ENCODE measurements at places on chromosomes 1 and 21.

DNA sequence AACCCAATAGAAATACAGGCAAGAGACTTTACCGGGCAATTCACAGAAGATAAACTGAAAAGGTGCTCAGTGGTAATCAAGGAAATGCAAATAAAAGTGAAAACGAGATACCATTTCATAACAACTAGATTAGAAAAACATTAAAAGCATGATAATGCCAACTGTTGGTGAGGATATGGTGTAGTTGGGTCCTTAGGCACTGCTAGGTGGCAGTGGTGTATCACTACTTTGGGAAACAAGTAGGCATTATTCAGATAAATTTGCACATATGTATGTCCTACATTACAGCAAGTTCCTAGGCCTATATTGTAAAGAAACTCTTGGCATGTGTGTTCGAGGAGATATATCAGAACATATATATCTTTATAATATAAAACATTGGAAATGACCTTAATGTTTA is 31.0 kb downstream of the AZIN2 start:
- peak; percentile 51 for DNase-seq

DNA sequence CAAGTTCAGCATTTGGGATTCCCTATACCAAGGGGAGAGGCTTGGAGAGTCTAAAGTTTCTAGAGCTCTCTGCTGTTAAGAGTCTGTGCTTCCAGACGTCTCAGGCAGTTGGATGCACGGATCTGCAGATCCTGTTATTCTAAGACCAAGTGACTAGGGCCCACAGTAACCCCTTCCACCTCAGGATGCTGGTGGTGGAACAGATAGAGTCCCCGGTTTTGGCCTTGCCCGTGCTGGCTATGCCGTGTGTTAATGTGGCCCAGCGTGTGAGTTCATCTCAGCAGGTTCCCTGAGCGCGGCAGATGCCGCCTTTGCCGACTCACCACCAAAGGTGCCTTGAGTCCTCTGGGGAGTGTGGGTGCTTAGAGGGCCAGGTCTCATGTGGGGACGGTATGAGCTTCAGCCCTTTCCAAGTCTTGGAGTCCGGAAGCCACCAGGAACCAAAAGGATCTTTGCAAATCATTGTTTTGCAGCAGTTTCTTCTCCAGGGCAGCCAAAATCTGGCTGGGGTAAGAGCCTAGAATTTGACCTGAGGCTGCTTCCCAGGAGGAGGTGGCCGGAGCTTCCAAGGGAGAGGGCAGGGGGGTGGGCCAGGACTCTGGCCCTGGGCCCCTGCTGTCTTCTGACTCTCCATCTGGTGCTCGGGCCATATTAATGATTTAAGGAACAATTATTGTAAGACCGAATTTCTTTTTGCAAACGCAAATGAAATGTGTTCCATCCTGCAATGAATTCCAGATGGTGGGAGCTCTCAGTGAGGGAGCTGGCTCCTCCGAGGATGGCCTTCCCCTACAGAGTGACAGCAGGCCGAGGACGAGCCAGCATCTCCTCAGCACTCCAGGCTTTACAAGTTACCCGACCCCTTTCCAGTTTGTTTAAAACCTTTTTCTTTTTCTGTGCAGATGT is 205.7 kb downstream of the FOXD2 start:
- no peak for DNase-seq

DNA sequence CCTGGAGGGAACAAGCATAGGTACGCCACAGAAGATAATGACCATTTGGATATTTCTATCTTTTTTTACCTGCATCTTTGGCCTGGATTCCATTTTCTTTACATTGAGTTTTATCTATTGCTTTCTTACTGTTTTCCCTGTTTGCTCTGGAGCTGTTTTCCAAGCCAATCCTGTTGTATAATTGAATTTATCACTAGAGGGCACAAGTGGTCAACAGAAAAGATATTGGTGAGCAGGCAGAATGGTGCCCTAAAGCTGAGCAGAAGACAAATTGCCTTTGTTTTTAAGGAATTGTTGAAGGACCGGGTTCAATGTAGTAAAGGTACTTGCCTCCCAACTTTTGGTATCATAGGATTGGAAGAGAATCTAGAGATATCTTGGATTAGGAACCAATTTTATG is 152.8 kb downstream of the PPP1R12B start:
- peak; percentile 40 for DNase-seq

GRCh38 chr1:9256332-9256731 is 21.8 kb downstream of the H6PD start:
- no peak for DNase-seq

DNA sequence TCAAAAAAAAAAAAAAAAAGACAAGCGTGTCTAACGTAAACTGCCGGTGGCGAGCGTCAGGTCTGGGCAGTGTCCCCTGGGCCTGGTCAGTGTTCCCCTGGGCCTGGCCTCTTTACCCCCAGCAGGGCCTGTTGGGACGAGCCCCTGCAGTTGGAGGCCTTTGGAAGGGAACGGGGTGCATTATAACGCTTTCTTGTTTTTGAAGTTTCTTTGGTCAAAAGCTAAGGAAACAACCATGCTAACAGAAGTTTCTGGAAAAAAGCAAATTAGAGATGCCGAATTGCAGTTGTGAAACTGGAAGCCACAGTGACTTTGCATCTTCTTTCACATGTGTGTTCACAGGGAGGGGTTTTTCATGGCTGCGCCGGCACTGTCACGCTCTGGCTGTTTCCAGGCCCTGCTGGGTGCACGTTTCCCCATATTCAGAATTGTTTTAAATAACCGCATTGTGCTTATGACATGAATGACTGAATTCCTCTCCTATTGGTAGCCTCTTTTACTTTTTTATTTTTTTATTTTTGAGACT is 16.0 kb downstream of the RRP1 start:
- no peak for DNase-seq

DNA sequence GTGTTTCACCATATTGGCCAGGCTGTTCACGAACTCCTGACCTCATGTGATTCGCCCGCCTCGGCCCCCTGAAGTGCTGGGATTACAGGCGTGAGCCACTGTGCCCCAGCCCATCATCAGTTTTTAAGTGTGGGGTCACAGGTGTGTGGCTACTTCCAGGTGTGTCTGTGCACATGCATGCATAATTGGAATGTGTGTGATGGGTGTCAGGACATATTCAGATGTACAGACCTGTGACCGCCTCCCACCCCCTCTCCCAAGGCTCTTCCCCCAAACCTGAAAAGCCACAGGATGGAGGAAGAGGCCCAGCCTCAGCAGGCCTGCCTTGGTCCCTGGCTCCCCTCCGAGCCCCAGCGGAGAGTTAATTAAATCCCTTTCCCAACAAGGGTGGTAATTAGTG is 37.3 kb upstream of the CSF3R start:
- no peak for DNase-seq

DNA sequence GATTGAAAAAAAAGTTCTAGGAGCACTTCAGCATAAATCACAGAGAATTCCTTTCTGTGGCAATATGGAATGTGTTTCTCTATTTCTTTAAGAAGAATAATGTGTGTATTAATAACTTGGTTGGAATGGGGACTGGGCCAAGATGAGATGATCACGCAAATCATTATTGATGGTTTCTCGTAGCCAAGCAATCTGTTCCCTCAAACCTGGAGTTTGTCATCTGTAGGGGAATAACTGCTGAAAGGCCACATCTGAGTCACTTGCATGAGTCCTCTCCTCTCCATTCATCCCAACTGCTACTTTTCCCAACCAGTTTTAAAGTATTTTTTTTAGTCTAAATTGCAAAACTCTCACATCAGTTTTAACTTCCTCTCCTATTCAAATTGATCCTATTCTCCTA is 480.4 kb downstream of the PLPP3 start:
- DNase-seq, result no peak

- no peak for DNase-seq
Observed at GRCh38 chr1:19495000-19495656, 9.8 kb upstream of the CAPZB start.
